ENCODE measurements at places on chromosomes 5 and 9.

- no peak for DNase-seq
These were observed 47.9 kb downstream of the RNF180 start for GRCh38 chr5:64213531-64213930.

DNA sequence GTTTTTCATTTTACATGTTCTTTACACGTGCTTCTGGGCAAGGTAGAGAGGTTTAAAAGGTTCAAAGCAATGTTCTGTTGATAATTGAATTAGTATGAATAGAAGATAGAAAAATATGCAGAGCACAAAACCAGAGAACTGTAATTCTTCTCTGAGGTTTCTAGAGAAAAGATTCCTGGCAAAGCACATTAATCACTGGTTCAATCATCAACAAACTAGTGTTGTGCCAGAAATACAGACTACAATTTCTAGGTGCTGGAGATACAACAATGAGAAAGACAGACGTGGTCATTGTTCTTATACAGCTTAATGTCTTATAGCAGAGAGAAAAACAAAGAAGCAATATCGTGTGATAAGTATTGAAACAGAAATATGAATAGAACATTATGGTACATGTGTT, 25.5 kb downstream of the MEGF9 start:
- DNase-seq, result no peak

DNA sequence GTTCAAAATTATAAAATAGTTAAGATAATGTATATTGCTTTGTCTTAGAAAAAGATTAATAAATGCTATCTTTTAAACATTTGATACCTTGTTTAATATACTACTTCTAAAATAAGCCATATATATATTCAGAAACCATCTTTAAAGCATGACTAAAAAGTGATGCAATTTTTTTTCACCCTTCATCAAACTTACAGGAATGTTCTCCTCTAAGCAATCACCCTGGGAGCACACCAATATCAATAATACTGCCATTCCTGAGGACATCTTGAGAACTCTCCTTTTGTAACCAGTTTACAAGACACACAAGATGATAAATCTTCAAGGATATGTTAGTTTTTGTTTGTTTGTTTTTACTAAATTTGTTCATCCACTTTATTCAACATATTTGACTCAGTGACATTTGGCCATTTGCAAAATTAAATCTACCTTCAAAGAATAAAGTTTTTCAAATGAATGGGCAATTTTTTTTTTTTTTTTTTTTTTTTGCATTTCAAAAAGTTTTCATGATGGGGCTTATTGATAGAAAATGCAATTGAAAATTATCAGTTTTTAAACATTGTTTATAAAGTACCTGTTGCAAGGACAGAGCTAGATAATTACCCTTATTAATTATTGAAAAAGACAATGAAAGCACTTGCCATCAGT, 17.2 kb downstream of the FOXD1 start:
- no peak for DNase-seq

GRCh38 chr5:132136906-132137305, 63.3 kb downstream of the CSF2 start:
- no peak for DNase-seq

DNA sequence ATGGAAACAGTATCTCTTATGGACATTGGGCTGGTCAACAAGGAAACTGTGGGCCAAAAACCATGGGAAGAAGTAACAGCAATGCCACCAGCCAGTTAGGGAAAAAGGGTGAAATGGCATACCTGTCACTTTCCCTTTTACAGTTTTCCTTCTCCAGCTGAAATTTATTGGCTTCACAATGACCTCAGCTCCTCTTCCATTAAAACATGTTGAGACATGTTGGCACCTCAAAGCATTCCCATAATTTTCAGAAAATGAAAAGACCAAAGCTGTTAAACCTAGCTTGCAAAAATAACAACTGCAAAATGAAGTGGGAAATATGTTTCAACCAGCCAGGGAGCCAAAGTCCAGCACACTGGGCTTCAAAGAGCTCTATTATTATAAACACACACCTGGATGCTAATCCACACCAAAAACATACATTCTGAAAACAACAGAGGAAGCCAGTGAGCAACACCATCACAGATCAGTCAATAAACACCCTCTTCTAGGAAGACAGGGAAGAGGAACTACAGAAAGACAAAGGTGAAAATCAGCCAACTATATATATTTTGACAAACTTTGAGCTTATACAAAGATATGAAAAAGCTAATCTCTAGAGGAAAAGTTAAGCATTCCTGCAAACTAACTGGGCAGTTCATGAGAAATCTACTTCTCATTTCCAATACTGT, 78.4 kb upstream of the PTGER4 start:
- no peak for DNase-seq

DNA sequence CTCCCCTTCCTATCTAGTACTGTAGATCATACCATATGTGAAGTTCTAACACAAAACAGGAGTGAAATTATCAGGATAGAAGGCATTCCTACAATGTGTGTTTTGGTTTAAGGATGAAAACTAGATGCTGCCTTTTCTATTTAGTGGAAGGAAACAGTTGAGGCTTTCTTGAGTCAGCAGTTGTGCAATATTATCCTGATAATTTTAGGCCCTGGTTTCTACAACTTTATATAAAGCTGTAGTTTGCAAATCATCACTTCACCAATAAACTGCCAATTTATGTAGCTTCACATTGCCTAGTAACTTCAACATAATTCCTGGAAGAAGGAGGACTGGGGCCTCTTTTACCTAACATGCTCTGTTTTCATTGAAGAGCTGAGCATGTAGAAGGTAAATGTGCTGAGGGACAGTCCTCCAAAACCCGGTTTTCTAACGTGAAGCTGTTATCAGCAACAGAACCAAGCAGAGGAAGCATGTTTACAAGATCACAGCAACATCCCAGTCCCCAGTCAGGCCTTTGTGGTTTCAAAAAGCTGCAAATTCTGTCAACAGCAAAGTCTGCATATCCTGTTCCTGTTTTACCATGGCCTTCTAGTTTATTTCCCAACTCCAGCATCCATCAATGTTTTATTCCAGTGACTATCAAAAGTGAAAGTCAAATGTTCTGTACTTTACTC, 513.4 kb upstream of the MEF2C start:
- DNase-seq, result no peak

GRCh38 chr5:74422671-74423070, 217.9 kb downstream of the ENC1 start:
- no peak for DNase-seq

- no peak for DNase-seq
These were observed 143.9 kb upstream of the SLC1A3 start for GRCh38 chr5:36462295-36463021.

- no peak for DNase-seq
These were observed 226.6 kb upstream of the PPP1R2B start for GRCh38 chr5:156623381-156624040.

- DNase-seq, result no peak
These were observed 64.4 kb downstream of the PIK3R1 start for GRCh38 chr5:68279984-68280383.

- no peak for DNase-seq
These were observed 234.4 kb upstream of the MPDZ start for GRCh38 chr9:13513716-13514444.

- no peak for DNase-seq
These were observed 7.7 kb upstream of the OCLN start for GRCh38 chr5:69484891-69485290.

DNA sequence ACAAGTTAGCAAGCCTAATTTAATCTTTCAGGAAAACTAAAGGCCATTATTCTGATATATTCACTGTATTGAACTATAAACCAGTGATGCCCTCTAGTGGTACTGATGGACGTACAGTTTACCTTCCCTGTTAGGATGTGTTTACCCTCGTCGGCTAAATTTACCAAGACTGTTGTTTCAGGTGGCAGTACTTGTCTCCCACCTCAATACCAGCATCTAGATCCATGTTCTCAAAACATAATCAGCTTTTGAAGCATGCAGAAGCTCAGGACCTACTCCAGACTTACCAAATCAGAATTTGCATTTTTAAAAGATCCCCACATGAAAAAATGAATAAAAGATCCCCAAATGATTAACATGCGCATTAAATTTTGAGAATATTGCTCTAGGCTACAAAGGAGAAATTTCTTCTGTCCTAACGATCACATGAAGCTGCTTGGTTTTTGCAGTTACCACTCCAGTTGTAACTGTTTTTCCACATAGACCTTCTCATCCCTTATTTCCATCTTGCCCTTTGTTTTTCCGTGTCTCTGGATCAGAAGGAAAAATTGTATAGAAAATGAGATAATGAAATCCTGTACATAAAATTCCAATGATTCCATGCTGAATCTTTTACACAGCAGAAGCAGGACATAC, 3.2 kb upstream of the BAAT start:
- no peak for DNase-seq

- DNase-seq, result no peak
These were observed 726.5 kb upstream of the RIOK2 start for GRCh38 chr5:97909541-97909940.

GRCh38 chr9:83625178-83625577, 2.2 kb downstream of the IDNK start:
- DNase-seq, result no peak

DNA sequence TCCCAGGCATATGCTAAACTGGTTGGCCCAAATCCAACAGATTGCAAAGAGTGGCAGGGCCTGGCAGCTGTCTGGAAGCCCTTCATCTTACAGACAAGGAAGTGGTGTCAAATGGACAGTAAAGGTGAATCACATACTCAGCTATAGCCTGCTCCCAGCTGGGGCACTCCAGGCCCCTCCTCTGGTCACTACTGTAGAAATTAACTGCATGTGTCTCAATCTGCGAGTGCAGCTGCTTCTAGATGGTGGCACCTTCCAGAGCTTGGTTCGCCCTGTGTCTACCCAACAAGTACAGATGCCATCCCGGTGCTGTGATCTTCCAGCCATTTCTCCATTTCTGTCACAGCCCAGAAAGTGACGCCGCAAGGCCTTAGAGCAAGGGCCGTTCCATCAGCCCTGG, 50.2 kb downstream of the OTULIN start:
- no peak for DNase-seq

GRCh38 chr5:140372971-140373487, 13.0 kb downstream of the SLC4A9 start:
- DNase-seq, result no peak
